DMS79 (cell line): ENCODE measurements at places on chromosomes 3 and 15.

GRCh38 chr3:140903196-140903595, 38.4 kb upstream of the SLC25A36 start:
- DNase-seq = no peak

- no peak for DNase-seq
Measured at GRCh38 chr3:115961380-115961779, 338.1 kb downstream of the GAP43 start.

DNA sequence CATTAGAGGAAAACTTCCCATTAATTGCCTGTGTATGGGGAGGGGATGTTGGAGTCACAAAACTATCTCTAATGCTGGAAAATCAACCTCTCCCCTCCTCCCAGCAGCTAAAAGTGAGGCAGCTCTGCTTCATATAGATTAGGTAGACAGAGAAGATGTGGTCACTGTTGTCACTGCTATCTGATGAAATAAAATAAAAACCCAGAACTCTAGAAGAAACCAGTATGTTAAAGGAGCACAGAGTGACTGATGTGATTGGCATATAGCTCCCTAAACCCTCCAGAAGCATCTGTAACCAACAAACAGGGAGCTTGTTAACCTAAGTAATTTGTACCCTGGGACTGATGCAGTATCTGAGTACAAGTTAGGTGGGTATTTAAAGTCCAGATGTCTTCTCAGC, 211.9 kb upstream of the TRIM42 start:
- no peak for DNase-seq

GRCh38 chr3:79954756-79955155, 187.0 kb upstream of the ROBO1 start:
- no peak for DNase-seq

- DNase-seq = no peak
Measured at GRCh38 chr3:101120039-101120438, 126.8 kb upstream of the ABI3BP start.

DNA sequence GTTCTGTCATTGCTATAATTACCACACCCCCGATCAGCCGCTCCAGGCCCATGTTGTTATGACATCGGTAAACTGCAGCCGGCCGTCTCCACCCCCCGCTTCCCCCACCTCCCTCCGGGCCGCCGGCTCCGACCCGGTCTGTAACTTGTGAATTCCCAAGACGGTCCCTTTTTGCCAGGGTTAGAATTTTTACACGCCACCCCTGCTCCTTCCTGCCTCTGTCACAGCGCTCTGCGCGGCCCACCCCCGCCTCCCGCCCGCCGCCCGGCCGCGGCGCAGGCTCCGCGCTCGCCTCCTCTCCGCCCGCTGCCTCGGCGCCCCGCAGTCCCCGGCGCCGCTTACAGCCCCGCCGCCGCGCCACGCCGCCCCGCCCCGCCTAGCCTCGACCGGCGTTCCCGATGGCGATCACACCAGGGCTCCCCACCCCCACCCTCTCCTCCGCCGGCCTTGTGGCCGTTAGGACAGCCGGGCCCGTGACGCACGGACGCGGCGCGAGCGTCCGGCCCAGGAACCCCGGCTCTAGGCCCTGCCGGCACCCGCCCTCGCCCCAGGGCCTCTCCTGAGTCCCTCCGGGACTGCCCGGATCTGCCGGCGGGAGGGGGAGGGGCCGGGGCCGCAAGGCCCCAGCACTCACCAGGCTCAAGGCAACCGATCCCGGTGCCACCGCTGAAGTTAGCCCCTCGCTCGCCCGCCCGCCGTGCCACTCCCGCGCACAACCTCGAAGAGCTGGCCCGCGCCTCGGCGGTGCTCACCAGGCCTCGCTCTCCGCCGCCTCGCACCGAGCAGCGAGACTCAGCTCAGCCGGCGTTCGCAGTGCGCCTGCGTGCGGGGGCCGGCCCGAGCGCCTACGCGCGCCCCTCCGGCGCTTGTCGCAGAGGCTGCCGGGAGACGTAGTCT, at the start of gene KPNA1:
Gene KPNA1, minus strand, starts transcription at position 817 of the 897 bp plus-strand sequence. CDS start 18,374 bp downstream, outside the sequence.
- peak; percentile 74 for DNase-seq

GRCh38 chr3:160671231-160671630, 5.7 kb upstream of the ARL14 start:
- no peak for DNase-seq

DNA sequence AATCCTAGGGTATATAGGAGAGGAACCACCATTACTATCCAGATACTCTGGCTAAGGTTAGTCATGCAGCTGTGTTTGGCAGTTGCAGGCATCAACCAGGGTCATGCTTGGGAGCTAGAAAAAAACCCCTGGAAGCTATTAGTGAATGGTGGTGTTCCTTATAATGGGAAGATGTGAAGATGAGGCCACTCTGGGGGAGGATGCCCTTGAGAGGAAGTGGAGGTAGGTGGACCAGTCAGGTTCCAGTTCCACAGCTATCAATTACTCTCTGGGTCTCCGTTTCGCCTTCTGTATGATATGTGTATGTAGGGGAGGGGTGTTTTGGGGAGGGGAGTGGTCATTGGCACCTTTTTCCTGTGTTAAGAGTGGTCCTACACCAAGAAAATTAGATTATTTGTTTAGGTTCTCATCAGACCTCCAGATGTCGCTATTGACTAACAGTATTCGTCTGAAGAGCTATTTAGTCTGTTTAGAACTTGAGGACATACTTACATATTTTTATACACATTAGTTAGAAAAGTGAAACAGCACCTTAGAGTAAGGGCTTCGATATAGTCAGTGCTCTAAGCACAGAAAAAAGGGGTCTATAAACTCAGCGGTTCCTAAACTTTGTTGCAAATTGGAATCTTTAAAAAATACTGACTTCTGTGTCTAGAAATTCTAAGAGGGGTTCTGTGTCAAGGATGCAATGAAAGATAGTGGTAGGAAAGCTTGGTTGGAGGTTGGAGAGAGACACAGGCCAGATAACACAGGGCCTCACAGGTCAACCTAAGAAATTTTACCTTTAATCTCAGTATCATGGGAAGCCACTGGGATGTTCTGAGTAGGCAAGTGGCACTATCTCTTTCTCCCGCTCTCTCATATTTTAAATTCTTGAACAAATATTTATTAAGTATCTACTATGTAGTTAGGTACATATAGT, 9.1 kb upstream of the HPS3 start:
- peak; percentile 10 for DNase-seq

GRCh38 chr3:134666466-134666865, 15.6 kb upstream of the KY start:
- no peak for DNase-seq

DNA sequence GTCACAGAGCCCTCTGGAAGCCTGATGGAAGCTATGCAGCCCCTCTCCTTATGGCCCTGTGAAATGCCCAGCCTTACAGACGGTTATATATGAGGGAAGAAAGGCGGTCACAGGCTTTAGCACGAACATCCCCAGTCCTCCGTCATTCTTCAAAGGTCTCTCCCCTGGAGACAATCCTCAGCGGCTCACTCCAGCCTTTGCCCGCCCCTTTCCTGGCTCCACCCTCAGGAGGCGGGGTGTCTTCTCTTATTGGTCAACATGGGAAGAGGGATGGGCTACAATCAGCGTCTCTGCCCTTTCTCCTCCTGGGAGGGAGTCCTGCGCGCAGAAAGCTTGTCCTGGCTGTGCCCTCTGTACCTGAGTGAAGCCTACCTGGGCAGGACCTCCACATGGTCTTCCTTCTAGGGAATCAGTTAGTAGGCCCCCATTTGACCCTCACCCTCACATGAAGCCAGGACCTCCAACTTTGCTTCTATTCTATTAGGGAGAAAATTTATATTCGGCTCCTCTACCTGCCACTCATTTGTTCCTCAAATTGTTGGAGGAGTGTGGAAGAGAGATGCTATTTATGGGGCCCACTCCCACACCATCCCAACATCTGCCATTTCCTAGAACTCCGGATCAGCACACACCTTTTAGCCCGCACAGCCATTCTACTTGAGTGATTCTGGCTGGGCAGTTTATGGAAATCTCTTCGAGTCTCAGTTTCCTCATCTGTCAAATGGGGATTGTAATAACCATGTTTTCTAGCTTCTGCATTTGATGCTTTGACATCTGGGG, 112.9 kb upstream of the SLC6A11 start:
- no peak for DNase-seq

DNA sequence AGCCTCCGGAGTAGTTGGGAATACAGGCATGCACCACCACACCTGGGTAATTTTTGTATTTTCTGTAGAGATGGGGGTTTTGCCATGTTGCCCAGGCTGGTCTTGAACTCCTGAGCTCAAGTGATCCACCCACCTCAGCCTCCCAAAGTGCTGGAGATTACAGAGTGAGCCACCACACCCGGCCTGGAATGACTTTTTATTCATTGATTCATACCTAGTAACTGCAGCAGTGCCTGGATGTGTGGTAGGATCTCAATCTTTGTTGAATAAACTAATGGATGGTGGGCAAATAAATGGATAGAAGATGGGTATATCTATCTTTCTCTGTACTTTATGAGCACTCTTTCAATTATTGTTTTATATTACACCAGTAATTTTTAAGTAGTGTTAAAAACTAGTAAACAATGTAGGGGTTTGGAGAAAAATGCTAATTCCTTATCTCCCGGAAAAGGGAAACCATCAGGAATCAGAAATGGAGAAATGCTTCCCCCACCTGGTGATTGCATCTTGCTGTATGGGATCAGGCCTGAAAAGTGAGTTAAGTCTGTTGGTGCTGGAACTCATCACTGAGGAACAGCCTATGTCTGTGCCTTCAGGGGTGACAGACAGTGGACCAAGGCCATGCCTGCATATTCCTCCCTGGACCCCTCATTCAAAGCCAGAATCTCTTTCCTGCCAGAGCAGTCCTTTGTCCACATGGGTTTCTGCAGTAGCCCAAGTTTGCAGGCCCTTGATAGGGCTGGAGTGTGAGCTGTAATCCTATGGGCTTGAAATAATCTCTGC, 161.0 kb upstream of the CTDSPL start:
- DNase-seq = no peak

DNA sequence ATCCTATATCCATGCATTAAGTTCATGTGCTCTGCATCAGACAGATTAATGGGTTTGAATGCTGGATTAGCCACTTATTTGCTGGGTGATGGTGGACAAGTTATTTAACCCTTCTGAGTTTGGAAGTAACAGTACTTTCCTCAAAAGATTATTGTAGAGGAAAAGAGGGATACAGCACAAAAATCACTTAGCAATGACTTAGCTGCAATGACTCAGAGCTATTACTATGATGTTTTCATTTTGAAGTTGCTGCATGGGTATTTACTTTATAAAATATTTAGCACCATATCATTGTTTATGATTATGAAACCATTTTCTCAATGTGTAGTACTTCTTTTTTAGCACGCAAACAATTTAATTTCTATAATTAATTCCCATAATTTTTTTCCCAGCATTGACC, 248.4 kb downstream of the MYRIP start:
- DNase-seq = no peak

DNA sequence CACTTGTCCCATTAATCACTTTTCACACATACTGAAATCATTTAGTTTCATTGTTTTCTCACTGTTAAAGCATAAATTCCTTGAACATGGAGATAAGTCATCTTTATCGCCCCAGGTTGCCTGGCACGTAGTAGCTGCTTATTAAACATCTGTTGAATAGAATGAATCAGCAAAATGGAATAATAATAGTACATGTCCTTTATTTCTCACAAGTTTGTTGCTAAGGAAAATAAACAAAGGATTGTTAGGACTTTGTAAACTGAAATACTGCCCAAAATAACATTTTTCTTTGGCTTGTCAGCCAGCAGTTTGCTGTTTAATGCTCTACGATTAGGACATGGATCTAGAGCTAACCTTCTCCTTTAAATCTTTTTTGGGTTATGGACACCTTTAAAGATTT, 17.9 kb downstream of the SLC35A5 start:
- DNase-seq = no peak

- DNase-seq = no peak
Measured at GRCh38 chr3:88403319-88403718, 253.6 kb downstream of the C3orf38 start.

GRCh38 chr3:73379465-73379864, 245.3 kb downstream of the PDZRN3 start:
- DNase-seq = no peak

- DNase-seq = no peak
Measured at GRCh38 chr15:99435877-99436541, 129.8 kb upstream of the MEF2A start.

- peak; percentile 16 for DNase-seq
Measured at GRCh38 chr3:52317208-52318000, 1.3 kb downstream of the DNAH1 start.

DNA sequence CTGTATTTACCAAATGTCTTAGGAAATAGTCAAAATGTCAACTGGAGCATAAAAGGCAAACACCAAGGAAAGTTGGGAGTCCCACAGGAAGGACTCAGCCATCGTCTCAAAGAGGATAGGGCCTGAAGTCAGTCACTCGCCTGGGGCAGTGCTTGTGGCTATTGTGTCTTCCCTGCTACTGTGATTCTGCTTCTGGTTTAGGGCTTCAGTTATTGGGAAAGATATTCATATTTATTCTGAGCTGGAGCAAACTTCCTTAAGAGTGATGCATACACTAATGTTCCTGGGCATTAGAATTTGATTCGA, 118.1 kb downstream of the EDEM1 start:
- DNase-seq = no peak

DNA sequence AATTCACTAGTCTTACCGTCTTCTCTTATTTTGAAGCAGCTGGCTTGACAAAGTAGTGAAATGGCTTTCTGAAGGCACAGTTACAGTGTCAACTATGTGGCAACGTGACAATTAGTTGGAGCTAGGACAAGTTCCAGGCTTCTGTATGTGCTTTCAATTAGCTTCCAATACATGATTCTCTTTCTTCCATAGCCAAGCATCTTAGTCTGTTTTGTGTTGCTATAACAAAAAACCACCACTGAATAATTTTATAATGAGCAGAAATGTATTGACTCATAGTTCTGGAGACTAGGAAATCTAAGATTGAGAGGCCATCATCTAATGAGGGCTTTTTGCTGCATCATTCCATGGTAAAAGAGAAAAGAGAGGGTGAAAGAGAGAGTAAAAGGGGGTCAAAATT, 365.1 kb upstream of the PLSCR5 start:
- DNase-seq = no peak

DNA sequence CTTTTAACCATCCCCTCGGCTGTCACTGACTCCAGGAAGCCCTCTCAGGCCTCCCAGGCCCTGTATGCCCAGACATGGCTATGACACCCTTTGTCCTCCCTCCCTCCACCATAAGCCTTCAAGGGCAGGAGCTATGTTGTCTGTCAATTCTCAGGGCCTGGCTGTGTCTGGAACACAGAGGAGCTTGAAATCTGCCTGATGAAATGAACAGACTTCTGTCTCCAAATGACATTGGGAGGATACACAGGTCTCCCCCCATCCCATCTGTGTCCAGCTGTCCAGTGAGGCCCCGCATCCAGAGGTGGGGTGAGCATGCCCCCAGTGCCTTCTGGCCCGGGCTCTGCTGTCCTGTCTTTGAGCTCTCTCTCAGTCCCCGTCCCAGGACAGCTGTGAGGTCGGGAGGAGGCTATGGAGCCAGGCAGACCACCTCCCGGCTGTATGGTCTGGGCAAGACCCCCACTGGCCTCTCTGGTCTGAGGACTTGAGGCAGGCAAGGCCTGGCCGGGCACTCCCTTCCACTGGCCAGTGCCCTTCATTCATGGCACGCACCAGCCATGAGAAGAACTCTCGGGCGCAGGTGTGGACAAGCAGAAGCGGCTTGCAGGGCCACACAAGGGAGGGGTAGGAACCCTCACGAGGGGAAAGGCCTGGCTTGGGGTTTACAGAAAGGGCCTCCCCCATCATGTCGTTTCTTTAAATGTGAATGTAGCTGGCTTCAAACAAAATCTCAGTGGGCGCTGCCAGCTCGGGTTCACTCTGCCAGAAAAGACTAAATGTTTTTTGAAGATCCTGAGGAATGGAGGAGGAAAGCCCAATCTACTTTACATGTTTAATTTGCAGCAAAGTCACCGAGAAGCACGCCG, 38.9 kb downstream of the PCSK6 start:
- DNase-seq = no peak

GRCh38 chr3:167919590-167919989, 176.1 kb downstream of the GOLIM4 start:
- no peak for DNase-seq
